ENCODE measurements at places on chromosomes 1 and 21.

DNA sequence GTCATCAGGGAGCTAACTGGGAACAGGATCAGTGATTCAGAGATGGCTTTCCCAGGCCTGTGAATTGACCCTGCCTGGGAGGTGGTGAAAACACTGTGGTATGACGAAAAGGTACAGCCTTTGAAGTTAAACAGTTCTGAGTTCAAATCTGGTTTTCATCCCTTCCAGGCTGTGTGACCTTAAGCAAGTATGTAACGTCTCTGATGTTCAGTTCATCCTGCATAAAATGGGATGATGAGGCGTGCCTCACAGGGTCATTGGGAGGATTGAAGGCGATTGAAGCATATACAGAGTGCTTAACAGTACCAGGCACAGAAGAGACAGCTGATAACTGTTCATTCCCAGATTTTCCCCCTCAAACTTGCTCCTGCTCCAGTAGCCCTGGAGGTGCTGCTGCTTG, 11.0 kb downstream of the KCNC4 start:
- no peak overlapping the region for H3K4me3 ChIP-seq
- H3K27me3 ChIP-seq, result no peaks in the 10 kb centered on the region
- peaks cover 1% of the 10 kb centered on the region for H3K4me1 ChIP-seq
- DNase-seq, result no peak
- H3K27ac ChIP-seq, result no peak overlapping the region

DNA sequence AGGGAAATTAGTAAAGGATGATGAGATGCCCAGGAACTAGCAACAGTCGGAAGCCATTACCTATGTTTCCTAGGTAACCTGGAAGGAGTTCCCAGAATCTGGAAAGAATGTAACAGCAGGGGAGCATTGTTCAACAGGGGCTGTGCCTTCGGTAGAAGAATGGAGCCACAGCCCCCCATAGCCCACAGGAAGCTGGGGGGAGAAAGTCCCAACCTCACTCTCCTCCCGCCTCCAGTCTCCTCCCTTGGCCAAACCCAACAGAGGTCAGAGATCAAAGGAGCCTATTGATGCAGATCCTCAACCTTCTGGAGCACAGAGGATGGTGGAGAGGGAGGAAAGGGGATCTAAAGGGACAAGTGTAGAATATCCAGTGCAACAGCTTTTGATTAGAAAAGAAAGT, 131.5 kb upstream of the SLC44A3 start:
- no peak overlapping the region for H3K4me3 ChIP-seq
- no peak for DNase-seq
- no peaks in the 10 kb centered on the region for H3K27me3 ChIP-seq
- H3K27ac ChIP-seq, result no peak overlapping the region
- no peaks in the 10 kb centered on the region for H3K36me3 ChIP-seq

DNA sequence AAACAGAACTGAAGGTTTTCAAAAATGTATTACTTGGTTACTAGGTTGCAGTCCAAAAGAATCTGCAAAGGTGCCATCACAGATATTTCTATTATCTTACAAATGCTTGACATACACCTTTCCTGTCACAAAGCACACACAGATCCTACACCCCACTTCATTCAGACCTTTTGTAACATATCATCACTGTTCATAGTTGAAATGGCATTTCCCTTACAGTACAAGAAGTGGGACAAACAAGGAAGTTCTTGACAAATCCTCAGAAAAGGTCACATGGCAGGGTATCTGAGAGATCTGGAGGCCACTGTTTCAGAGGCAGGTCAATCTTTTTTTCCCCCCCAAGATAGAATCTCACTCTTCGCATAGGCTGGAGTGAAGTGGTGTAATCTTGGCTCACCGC, 21.3 kb downstream of the TOR1AIP2 start:
- no peak overlapping the region for H3K27ac ChIP-seq
- no peak for DNase-seq
- no peak overlapping the region for H3K4me3 ChIP-seq
- H3K36me3 ChIP-seq, result no peaks in the 10 kb centered on the region
- peaks cover 4% of the 10 kb centered on the region for H3K4me1 ChIP-seq

DNA sequence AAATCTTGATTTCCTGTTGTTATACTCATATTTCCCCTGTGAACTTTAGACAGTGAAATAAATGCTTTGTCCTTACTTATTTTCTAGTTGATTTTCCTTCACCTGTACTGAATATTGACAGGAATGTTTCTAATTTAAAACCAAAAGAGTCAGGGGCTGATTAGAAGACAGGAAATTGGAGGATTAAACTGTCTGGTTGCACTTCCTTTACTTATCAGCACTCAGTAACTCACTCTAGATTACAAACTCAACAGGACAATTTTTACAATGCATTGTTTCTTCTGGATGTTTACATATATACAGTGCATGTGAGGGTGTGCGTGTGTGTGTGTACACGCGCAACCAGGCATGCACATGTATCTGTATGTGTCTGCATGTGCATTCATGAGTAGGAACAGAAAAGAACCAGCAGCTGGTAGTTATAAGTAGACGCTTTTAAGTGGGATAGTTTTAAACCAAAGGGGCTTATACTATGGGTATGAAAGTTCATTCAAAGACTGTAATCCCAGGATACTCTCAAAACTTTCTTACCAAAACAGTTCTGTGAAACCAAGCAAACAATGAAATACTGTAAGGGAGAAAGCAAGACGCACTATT, 212.0 kb upstream of the NFIA start:
- H3K36me3 ChIP-seq, result no peaks in the 10 kb centered on the region
- no peak overlapping the region for H3K4me3 ChIP-seq
- no peaks in the 10 kb centered on the region for H3K27me3 ChIP-seq
- no peak overlapping the region for H3K27ac ChIP-seq

- no peak for DNase-seq
- no peaks in the 10 kb centered on the region for H3K36me3 ChIP-seq
- no peaks in the 10 kb centered on the region for H3K4me1 ChIP-seq
- no peak overlapping the region for H3K4me3 ChIP-seq
These were observed 11.5 kb downstream of the TEX46 start for GRCh38 chr1:23004112-23004511.
